ENCODE measurements at places on chromosomes 13 and 19. TPM values are rescaled to one million over a fixed set of nuclear protein-coding genes. Genes with fewer than 3 reads are reported as not detected.

The NCR1 gene
- 0.52 TPM for total RNA-seq

DNA sequence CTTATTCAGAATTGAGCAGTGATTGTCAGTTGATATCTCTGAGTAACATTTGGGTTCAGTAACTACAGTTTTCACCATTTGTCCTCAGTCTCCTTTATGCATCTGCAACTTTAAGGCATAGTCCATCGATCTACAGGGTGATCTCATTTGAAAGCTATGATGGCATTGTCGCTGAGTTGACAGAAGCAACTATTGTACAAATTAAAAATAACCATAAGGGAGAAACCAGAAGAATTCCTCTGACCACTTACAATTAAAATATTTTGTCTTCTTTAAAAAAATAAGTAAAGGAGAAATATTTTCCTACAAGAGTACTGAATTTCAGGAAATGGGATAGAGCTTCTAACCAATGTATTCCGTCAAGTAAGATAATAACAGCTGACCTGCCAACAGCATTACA is 30.6 kb downstream of the RAP2A start:
- DNase-seq: no peak

The RFPL4A gene
- 0.33 TPM for total RNA-seq

- no peak for DNase-seq
These were observed 35.8 kb downstream of the ZNF420 start for GRCh38 chr19:37114001-37114400.

Measured in thymus (tissue), 14 donors.